ENCODE measurements at places on chromosomes 5 and 9.

DNA sequence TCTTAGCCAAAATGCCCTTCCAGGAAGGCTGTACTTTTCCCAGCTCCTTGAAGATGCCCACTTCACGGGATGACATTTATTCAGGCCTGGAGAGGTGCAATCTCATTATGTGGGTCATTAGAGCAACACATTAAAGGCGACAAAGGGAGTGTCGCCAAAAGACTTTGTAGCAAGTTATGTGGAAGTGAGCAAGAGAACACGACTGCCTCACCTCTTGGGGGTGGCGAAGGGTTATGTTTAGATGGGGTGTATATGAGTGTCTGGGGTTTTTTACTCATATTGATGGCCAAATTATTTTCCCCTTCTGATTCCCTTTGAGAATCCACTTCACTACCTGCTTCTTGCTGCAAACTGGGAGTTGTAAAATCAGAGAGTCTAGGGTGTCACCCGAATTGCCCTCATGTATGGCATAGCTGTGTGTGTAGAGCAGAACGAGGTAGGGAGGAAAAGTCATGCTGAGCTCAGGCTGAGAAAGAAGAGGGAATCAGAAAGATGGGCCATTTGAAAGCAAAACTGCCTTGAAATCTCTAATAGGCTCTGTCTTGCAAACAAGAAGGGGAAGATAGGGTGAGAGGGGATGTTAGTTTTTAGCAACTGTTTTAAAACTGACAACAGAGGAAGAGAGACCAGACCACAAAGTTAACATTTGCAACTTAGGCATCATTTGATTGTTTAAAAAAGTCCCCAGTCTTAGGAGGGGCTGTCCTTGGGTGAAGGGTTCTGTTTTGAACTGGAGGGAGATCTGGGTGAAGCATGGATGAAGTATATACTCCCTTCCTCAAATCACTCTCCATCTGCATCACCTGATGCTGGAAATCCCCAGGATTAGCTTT is 97.1 kb upstream of the IL12B start:
- no peak for DNase-seq

- no peak for DNase-seq
These were observed 158.4 kb downstream of the COL23A1 start for GRCh38 chr5:178431782-178432165.

GRCh38 chr5:139696894-139697658 is 48.9 kb downstream of the CXXC5 start:
- DNase-seq: no peak

GRCh38 chr9:37369671-37370070 is 52.8 kb upstream of the GRHPR start:
- no peak for DNase-seq

GRCh38 chr5:171595401-171595800 is 176.0 kb downstream of the FGF18 start:
- DNase-seq: no peak

- DNase-seq: no peak
These were observed 805.0 kb upstream of the C9orf72 start for GRCh38 chr9:28378231-28378630.

DNA sequence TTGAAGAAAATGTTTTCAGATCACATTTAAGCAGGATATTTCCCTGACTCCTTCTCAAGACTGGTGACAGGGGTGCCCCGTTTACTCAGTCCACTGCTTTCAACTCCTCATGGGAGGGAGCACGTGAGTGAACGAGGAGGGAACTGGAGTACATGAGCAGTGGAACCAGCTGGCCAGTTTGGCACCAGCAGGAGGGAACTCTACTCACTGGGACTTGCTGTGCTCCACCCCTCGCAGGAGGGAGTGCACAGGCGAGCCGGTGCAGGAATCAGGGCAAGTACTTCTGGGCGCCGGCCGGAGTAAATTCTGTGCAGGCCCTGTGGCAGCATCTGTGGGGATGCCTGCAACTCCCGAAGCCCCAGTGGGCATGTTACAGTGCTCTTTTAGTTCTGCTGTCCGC is 1941.1 kb upstream of the C9orf72 start:
- no peak for DNase-seq

GRCh38 chr9:1231998-1232919 is 182.1 kb downstream of the DMRT2 start:
- DNase-seq: no peak

DNA sequence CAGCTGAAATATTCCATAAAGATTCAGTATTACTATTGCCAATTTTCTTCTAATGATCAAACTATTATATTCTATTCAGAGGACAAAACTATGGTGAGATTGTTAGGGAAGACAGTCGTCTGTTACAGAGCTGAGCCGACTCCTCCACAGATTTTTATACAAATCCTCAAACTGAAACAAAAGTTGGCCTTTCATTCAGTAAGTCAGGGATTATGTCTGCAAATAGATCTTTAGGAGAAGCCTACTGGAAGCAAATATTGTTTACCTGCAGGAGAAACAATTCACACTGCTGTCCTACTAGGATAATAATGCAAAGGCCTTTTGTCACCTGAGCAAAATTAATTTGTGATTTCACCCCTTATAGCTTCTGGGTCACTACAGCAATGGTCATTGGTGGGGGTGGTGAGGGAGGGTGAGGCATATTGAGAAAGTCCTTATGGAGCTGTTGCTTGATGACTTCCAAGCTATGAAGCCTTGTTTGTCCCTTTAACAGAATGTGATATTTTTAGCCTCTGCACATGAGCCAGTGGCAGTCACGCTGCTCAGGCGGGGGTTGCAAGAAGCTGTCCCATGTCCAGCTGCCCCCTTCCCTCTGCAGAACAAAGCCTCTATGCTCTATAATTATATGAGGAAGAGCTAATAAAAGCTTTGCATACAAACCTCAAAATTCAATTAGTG is 200.5 kb upstream of the KLF9 start:
- DNase-seq: no peak

- DNase-seq: no peak
These were observed 65.3 kb downstream of the ARSB start for GRCh38 chr5:78919796-78920195.

GRCh38 chr5:112917453-112917995 is 4.5 kb downstream of the REEP5 start:
- no peak for DNase-seq

DNA sequence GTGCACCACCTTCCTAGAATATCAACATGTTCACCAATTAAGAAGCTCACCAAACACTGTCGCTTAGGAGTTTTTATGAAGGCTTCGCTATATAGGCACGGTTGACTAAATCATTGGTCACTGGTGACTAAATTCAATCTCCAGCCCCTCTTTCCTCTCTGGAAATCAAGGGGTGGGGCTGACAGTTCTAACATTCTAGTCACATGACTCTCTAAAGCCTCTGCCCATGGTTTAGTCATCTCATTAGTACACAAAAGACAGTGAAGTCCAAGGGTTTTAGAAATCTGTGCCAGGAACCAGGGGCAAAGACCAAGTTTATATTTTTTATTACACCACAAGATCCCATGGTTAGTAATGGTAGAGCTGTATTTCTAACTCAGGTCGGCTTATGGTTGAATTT is 243.2 kb downstream of the ELAVL2 start:
- DNase-seq: no peak

- no peak for DNase-seq
These were observed 102.6 kb downstream of the TLE1 start for GRCh38 chr9:81586786-81587185.

DNA sequence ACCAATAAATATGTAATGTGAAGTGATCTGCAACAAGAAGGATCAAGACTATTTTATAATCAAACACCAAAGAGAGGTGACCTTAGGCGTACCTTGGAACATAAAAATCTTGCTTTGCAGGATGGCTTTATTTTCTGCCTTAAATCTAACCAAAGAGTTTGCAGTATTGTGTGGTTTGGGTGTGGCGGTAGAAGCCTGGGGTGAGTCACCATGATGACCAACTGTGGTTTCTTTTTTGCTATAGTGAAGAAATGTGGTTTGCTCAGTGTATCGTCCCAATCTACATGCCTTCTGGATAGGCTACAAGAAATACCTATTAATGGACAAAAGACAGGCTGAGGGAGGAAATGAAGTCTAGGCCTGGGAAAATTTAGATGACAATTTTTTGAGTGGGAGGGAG is 5.1 kb upstream of the CAST start:
- peak; percentile 34 for DNase-seq

- DNase-seq: no peak
These were observed 169.9 kb downstream of the NNT start for GRCh38 chr5:43772764-43773477.

GRCh38 chr5:16776611-16777251 is 159.4 kb downstream of the MYO10 start:
- no peak for DNase-seq

DNA sequence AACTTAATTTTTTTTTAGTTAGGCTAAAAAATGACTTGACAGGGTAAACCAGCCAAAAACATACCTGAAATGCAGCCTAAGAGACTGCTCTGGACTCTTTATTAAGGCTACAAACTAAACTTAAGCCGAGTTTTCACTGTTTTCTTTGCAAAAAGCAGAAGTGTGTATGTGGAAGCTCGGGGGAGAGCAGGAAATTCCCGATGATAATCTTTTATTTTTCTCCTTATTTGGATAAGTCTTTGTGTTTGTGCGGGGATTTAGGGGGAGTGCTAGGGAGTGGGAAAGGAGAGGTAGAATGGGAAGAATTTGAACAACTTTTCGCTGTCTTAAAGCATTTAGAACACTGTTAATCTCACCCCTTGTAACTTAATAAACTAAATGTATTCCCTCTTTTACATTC is 30.7 kb upstream of the GPR21 start:
- no peak for DNase-seq

- no peak for DNase-seq
These were observed 246.3 kb downstream of the IRX2 start for GRCh38 chr5:2505217-2505616.

DNA sequence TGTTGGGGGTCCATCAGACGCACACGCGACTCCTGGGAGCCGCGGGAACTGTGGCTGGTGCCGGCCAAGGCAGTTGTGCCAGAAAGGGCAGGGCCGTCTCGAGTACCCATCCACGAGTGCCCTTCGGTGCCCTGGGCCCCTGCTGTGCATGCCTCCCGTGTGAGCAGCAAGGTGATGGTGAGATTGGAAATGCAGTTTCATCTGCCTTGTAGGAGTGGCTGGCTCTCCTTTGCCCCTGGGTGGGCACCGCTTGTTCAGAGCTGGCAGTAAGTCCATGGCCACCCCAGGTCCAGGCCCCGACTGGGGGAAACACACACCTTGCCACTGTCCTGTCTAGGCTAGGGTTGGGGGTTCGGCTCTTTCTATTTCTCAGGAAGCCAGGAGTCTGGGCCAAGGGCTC is 5.7 kb downstream of the NKD2 start:
- DNase-seq: no peak

- DNase-seq: no peak
These were observed 24.2 kb upstream of the SHISAL2B start for GRCh38 chr5:64666078-64666477.

DNA sequence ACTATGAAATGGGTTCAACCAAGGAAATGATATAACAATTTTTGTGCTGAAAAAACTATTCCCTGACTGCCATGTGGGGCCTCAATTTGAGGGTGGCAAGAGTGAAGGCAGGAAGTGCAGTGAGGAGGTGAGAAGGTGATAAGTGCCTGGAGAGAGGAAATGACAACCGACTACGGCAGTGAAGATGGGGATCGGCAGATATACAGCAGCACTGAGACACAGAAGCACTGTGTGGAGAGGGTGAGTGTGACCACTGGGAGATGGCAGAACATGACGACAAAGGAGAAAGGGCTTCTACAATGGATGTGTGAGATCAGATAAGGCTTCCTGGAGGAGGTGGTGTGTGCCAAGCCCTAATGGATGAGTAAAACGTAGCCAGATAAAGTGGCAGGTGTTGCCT is 271.8 kb downstream of the TRIM32 start:
- no peak for DNase-seq

DNA sequence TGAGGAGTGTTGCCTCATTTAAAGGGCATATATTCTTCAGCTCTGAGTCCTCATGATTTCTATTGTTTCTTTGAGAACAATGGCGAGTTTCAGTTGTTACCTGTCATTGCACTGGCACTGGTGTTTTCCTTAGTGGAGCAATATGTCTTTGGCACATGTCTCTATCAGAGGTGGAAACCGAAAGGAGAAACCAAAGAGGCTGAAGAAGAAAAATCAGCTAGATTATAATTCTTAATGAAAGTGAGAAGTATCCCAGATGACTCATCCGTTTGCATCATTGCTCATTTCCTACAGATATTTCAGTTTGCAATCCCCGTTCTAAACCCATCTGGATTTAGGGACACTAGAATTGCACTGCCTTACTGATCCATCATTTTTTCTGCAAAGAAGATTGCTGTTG is 324.6 kb downstream of the TMEM232 start:
- no peak for DNase-seq

- DNase-seq: no peak
These were observed 157.8 kb upstream of the RASEF start for GRCh38 chr9:83220730-83221129.

DNA sequence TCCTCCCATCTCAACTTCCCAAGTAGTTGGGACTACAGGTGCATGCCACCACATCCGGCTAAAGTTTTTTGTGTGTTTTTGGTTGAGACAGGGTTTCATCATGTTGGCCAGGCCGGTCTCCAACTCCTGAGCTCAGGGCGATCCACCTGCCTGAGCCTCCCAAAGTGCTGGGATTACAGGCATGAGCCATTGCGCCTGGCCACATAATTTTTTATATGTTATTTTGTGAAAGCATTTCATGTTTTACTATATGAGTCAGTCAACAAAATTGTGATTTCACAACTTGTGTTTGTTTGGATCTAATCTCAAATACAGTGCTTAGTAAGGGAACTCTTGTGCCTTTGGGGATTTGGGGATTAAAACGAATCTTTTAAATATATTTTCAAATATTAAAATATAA is 20.0 kb upstream of the FAM120AOS start:
- DNase-seq: no peak

All from stimulated activated CD4-positive, alpha-beta T cell treated with anti-CD3 and anti-CD28 coated beads, Interleukin-12 subunit alpha, Interleukin-12 subunit beta, amount 100 ng/mL, for 48 hours (primary cell).